ENCODE measurements at places on chromosomes 11 and 22.
A peak's percentile ranks its signal among the peaks of the same experiment; 100 is the strongest.

GRCh38 chr22:34851918-34852662, 213.9 kb upstream of the ISX start:
- DNase-seq: no peak

DNA sequence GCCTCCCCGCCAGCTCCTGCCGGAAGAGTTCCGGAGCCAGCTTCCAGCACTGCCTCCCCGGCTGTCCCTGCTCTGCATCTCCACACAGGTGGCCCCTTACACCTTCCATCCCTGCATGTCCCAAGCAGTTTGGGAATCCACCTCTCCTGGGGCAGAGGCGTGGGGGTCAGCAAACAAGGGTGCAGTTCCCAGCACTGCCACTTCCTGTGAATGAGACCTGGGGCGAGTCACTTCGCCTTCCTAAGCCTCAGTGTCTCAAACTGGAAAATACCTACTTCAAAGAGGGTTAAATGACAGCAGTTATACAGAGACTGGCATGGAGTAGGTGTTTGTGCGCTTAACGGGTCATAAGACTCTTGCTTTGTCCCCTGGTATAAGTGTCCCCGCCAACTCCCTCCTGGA, 5.2 kb downstream of the CYTH4 start:
- DNase-seq: no peak

DNA sequence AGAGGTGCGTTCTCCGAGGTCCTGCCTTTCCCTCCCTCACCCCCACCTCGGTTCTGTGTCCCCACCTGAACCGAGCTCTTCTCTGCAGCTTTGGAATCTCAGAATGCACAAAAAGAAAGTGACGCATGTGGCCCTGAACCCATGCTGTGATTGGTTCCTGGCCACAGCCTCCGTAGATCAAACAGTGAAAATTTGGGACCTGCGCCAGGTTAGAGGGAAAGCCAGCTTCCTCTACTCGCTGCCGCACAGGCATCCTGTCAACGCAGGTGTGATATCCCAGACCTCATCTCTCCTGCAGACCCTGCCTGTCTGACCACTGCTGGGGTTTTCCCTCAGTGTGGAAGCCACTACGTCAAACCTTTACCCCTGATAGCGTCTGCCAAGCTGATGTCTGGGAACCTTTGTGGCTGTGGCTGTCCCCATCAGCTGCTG, 13.9 kb downstream of the ACP2 start:
- peak; percentile 79 for DNase-seq

- peak; percentile 62 for DNase-seq
Measured at GRCh38 chr22:19105867-19106802, 16.1 kb downstream of the DGCR2 start.

DNA sequence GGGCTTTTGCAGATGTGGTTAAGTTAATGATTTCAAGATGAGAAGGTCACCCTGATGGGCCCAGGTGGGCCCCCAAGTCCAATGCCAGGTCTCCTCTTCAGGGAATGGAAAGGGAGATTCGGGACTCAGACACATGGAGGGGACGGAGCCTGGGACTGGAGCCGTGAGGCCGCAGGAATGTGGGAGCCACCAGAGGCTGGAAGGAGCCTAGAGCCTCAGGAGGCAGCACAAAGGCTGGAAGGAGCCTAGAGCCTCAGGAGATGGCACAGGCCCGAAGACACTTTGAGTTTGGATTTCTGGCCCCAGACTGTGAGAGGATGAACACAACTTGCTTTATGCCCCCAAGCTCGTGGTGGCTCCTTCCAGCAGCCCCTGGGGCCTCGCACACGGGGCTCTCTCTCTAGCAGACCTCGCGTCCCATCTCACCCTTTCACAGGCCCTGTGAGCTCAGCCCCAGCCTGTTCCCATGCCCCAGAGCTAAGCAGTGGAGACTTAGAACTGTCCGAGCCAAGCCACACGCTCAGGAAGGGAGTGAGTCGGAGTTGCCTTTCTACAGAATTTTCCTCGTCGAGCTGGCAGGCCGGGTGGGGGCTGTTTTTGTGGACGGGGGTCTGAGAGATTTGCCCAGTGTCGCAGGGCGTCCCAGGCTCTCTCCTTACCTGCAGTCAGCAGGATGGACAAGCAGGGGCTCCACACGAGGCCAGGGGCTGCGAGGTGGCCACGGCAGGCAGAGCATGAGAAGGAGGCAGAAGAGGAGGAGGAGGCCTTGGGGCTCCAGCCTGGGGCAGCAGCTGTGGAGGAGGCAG, 937.6 kb downstream of the BRD1 start:
- DNase-seq: no peak
